ENCODE measurements at places on chromosomes 16 and 17.
A peak's percentile ranks its signal among the peaks of the same experiment; 100 is the strongest.

DNA sequence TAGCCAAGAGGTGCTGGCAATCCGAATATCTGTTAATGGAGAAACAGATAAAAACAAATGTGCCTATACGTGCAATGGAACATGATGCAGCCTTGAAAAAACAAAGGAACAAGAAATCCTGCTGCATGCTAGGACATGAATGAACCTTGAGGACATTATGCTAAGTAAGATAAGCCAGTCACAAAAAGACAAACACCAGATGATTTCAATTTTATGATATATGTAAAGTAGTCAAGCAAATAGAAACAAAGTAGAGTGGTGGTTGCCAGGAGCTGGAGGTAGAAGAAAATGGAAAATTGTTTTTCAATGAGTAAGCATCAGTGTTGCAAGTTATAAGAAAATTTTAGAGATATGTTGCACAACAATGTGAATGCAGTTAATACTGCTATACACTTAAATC is 409.7 kb upstream of the CDH8 start:
- DNase-seq: no peak

DNA sequence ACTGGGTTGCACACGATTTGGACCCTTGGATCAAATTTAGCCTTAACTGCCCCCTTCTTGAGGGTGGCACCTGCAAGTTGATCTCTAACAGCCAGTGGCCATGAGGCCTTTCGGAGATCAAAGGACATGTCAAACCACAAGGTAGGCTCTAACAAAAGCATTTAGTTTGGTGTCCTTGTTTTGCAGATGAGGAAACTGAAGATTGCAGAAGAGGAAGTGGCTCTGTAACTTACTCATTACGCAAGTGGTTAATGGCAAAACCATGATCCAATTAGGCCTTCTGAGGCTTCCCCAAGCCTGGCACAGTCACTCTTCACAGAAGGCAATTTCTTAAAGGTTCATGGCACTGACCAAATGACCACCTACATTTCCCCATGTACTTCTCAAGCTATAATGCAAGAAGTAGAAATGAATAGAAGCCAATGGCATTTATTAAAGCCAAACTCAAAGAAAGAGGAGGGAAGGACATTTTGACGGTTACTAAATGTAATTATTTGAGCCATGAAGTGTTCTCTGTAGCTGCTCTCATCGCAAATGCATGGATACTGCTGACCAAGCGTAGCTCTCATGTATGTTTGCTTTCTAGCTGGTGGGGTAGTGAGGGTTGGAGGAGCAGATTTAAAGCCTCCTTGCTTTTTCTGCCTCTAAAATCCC is 32.8 kb upstream of the ABCC12 start:
- DNase-seq: peak; percentile 16

DNA sequence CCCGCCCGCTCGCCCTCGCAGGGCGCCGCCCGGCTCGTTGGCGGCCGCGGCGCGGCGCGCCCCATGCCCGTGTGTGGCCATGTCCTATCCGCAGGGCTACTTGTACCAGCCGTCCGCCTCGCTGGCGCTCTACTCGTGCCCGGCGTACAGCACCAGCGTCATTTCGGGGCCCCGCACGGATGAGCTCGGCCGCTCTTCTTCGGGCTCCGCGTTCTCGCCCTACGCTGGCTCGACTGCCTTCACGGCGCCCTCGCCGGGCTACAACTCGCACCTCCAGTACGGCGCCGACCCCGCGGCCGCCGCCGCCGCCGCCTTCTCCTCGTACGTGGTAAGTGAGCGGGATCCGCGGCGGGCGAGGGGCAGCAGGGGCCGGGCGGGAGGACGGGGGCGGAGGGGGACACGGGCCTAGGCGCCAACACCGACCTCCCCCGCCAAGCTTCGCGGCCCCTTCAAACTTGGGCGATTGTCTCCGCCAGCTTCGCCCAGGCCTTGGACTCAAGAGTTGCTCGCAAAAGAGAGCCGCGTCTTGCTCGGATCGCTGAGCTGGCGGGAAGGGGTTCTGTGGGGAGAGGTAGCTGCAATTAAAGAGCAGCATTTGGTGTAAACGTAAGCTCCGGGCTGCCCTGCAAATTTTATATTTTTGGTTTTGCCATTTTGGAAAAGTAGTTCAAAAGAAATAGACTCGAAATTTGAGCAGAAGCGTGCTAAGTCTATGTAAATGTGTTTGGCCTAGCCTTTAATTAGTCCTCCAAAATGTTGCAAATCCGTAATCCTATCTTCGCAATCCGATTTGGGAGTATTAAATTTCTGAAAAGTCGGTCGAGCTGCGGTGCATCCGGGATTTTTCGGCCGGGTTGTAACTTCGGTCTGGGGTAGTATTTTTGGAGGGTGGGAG is 702 bp downstream of the IRX5 start:
- DNase-seq: no peak

DNA sequence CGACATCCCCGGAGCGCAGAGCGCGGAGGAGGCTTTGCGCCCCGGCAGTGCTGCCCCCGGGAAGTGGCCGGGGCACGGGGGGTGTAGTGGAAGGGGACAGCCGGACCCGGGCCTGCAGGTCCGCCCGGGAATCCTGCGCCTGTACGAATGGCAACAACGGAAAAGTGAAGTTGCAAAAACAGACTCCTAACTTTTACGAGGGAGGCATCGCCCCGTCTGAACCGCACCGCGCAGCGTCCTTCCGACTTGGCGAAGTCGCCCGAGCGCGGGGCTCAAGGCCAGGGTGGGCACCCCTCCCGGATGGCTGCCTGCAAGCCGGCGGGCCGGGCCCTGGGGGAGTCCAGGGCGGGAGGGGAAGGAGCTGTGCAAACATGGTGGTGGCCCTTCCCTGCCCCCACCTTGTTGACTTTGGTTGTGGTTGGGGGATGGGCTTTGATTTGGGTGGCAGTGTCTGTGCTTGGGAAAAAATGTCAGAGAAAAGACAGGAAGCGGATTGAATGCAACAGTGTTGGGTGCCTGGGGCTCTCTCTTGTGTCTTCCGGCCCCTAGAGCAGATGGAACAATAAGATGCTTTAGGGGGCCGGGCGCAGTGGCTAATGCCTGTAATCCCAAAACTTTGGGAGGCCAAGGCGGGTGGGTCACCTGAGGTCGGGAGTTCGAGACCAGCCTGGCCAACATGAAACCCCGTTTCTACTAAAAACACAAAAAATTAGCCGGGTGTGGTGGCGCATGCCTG is 675 bp downstream of the RNF213 start:
- DNase-seq: peak; percentile 52

DNA sequence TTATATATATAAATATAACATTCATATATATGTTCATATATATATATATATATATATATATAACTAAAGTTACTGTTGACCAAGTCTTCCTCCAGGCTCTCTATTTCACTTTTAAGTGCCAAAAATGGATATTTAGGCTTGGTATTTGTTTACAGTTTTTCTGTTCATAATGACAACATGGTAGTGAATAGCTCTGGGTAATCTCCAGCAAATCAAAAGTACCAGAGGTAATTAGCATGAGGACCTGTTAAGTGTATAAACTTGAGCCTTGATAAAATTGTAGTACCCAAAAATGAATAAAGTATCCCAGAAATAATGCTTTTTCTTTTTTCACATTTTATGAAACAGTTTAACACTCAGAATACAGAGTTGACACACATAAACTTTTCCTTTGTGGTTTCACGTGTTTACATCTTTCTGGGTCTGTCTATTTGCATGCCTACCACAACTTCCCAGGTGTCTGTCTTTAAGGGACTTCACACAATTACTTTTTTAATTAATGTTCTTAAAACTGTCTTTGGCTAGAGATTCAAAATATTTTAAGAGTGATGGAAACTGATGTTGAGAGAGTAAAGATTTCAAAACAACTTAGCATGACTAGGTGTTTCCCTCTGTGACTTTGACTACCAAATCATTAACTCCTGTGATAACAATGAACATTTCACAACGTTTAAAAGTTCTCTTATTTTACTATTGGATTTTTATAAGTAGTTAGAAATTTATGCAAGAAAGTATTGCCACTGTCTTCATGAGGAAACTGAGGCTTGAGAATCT is 47.9 kb downstream of the RABEP1 start:
- DNase-seq: peak; percentile 50

DNA sequence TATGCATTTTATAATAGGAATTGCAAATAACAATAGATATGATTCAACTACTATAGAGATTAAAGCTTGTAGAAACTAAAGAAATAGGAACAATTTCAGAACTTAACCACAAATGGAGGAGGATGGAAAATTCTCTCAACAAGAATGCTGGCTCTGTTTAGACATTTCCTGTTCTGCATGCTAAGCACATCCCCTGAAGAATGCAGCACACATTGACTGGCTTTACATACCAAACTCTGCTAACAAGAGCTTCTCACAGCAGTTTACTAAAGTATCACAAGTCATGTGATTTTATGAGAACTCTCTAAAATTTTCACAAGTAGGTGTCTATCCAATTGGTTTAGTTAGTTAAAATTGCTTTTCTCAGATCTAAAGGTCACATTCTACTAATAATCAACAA is 85.2 kb downstream of the SPAG9 start:
- peak; percentile 96 for DNase-seq

- no peak for DNase-seq
Observed at GRCh38 chr17:83014940-83015910, 64.2 kb upstream of the METRNL start.

DNA sequence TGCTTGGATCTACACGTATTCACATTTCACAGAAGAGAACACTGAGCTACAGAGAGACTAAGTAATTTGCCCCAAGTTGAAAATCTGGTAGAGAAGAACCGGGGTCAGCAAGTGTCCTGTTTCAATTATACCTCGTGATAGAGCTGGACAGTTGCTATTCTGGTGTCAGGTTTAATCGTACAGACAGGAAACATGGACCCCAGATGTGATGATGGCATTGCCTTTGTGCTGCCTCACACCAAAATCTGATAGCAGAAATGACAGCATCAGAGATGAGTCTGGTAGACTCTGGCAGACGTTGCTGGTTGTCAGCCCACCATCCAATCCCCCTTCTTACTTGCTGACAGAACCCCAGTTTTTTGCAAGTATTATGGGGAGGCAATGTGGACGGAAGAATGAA is 112.1 kb upstream of the FOXF1 start:
- no peak for DNase-seq

GRCh38 chr17:69492410-69493071 is 78.0 kb downstream of the MAP2K6 start:
- DNase-seq: peak; percentile 69

DNA sequence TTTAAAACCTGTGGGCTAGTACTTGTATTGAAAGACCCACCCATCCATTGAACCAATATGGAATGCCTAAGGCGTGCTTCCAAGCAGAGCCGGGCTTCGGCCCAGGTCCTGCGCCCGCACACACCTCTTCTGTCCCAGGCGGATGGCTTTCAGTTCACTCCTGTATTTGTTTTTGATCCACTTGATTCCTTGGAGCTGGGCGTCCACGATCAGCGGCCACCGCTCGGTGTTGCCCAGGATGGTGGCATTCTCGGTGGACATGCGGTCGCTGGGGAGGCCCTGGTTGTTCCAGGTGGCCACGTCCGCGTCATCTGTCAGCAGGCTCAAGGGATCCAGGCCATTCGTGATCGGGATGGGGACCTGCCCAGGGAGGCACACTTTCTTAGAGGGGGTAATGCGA is 75.9 kb downstream of the PGS1 start:
- DNase-seq: no peak

DNA sequence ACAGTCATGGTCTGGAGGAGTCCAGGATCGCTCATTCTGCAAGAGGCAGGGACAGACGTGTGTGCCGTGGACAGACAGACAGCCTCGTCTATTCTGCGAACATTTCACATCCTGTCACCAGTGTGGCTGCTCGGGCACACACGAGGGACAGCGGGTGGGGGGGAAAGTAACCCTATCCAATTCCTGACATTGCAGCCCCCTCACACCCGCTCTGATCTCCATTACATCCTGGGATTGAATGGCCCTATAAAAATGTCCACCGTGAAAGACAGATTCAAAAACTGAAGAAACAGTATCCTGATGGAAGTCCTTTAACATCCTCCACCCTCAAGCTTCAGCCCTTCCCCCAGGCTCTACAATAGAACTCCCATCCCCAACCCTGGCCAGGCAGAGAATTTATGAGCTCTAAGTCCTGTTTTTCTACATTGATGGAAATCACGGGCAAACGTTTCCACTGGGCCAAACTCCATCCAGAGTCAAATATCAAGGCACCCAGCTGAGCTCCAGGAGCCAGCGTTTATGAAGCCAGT is 39.4 kb downstream of the HS3ST3A1 start:
- peak; percentile 91 for DNase-seq

- no peak for DNase-seq
Observed at GRCh38 chr16:88691924-88692560, 5.7 kb upstream of the SNAI3 start.

- no peak for DNase-seq
Observed at GRCh38 chr17:37693328-37693727, 50.1 kb upstream of the DDX52 start.

GRCh38 chr16:138049-138417 is 440 bp downstream of the NPRL3 start:
- DNase-seq: no peak

GRCh38 chr16:78259873-78260272 is 160.4 kb downstream of the WWOX start:
- no peak for DNase-seq

DNA sequence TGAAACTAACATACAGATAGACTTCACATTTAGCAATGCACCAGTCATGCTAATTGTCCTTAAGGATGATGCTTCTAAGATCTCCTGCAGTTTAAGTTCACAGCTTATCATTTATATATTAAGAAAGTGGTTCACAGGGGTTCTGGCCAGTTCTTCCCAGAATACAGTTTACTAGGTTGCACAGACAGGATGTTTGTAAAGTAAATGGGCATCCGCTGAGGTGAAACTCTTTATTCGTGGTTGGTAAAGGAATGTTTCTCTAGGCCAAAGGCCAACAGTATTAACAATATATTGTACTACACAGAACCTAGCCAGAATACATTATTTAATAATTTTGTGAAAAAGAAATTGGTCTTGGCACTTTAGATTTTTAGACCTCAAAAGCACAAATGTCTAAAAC is 1427.3 kb downstream of the CDH8 start:
- DNase-seq: no peak

GRCh38 chr17:66302761-66303626 is 581 bp downstream of the PRKCA start:
- DNase-seq: peak; percentile 52

Data from amniotic epithelial cell (primary cell).